Hypothalamus (tissue), 51 donors: ENCODE measurements at places on chromosomes 7 and 10.
A peak's percentile ranks its signal among the peaks of the same experiment; 100 is the strongest.

GRCh38 chr7:100641463-100641859 is at the start of gene TFR2:
TFR2 (minus strand) TSS chr7:100641552; CDS start chr7:100641509, 43 bp downstream.
- no peak for DNase-seq

DNA sequence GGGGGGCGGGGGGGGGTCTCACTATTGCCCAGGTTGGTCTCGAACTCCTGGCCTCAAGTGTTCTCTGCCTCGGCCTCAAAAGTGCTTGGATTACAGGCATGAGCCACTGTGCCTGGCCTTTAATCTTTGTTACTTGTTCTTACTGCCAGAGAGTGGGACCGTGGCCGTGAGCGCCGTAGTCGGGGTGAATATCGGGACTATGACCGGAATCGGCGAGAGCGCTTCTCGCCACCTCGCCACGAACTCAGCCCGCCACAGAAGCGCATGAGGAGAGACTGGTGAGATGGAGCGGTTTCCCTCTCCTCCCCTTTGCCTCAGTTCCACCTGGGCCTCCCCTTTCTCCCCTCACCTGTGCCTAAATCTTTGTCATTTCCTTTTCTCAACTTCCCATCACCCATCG is 6.2 kb downstream of the SRRT start:
- no peak for DNase-seq

DNA sequence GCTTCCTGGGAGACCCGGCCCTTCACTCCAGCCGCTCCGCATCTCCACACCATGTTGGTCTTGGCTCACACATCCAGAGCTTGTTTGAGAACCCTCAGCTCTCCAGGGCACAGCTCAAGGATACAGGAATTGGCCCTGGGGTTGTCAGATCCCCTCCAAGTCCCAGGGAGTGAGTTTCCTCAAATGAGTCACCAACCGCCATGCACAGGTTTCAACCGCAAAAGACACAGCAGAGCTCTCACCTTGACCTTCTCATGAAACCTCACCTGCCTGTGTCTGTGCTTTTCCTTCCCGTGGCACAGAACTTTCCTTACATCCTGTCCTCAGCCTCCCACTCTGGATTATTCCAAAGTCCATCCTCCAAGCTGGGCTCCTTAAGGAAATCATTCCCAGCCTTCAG is 20.6 kb downstream of the AZGP1 start:
- DNase-seq, result no peak

DNA sequence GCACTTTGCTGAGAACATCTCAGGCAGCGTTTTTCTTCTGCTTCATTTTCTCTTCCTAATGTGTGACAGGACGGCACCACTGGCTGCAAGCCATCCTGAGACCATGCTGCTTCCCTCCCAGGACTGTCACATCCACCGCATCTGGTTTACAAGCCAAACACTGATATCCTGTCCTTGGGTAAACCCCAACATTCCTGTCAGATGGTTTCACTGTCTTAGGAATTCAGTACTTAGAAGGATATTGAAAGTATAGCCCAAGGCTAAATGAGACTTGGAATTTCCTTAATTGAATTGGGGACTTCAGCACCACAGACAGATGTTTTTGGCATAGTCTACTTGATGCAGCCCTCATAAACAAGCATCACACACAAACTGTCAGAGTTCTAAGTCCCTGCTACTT is 74.2 kb upstream of the PLXNA4 start:
- no peak for DNase-seq

GRCh38 chr7:122618585-122619189 is 80.2 kb downstream of the RNF133 start:
- DNase-seq, result no peak

GRCh38 chr10:21700474-21700873 is 166.4 kb downstream of the MLLT10 start:
- DNase-seq, result no peak

GRCh38 chr10:72218325-72218724 is 2.2 kb upstream of the ASCC1 start:
- no peak for DNase-seq

DNA sequence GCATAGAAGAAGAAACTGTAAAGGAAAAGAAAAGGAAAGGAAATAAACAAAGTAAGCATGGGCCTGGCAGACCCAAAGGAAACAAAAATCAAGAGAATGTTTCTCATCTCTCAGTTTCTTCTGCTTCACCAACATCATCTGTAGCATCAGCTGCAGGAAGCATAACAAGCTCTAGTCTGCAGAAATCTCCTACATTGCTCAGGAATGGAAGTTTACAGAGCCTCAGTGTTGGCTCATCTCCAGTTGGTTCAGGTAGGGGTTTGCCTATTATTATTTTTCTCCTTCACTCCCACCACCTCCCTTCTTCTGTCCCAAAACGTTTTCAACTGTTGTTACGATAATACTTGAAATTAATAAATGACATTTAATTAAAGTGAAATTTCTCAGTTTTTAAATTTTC is 139.6 kb downstream of the MLLT10 start:
- no peak for DNase-seq

DNA sequence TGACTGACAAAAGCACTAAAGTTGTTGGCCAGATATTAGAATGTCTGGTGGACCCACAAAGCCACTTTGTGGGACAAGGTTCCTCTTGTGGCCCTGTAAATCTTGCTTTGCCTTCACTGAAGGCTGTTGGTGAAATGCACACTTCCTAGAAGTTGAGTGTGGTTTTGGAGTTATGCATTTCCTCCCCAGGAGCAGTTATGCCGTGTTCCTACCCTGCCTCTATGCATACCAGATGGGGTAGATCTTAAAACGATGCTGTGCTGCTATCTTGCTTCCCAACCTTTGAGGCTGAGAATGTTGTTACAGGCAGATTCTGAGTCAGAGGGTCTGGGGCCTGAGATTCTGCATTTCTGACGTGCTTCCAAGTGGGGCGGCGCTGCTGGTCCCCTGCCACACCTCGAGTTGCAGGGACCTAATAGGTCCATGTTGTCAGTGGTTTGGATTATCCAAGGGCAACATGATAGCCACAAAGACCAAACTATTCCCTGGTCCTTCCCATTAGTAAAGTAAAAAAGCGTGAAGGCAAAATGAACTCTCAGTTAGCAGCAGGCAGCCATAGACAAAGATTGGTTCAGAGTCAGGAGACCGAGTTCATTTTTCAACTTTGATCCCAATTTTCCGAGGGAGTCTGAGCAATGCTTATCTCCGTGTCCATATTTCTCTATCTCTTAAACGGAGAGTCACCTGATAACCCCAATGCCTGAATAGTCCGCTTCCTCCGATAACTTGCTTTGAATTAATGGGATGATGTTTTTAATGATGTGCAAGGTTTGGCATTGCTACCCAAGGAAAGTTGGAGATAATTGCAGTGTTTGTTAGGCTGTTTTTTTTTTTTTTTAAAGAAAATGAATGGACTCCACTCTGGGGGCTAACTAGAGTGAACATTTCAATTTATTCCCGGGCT is 55.8 kb downstream of the CDHR3 start:
- DNase-seq, result no peak

GRCh38 chr10:5416981-5417380 is 4.6 kb downstream of the NET1 start:
- DNase-seq, result no peak

- DNase-seq, result no peak
Measured at GRCh38 chr10:1374511-1375345, 318.5 kb downstream of the WDR37 start.

DNA sequence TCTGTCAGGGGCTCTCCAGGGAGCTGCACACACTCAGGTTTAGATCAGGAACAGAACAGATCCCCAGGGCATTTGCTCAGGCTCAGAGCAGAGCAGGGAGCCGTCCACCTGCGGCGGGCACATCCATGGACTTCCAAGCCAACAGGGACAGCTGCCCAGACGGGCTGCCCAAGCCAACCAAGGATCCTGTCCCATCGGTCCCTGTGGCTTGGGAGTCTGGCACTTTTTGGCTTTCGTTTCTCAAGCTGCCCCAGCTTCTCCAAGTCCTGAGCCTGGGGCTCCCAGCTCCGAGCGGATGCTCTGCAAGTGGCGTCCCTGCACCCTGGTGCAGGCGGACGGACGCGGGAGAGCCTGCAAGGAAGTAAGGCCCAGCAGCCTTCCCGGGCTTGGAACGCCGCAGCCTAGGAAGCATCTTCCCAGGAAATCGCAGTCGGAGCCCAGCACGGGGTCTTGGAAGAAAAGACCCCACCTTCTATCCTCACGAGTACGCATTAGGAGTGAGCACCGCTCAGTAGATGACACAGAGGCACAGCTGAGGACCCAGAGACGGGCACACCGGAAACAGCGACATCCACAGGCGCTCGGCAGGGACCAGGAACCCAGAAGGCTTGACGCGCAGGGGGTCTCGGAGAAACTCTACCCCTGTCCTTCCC is 6.0 kb downstream of the GPR146 start:
- DNase-seq, result peak; percentile 36

DNA sequence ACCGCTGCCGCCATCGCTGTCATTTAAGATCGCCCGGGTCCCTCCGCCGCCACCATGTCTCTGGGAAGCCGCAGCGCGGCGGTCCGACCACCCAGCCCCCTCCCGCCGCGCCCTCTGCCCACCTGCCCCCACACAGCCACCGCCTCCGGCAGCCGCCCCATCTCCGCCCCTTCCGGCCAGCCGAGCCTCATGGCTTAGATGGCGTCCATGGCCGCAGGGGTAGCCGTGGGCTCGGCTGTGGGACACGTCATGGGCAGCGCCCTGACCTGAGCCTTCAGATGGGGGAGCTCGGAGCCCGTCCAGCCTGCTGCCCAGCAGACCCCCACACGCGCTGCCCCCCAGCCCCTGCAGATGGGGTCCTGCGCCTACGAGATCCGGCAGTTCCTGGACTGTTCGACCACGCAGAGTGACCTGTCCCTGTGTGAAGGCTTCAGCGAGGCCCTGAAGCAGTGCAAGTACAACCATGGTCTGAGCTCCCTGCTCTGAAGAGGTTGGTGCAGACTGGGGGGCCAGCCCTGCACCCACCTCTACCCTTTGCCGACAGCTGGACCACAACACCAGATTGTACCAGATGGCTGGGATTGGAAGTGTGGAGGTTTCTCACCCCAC is 38.0 kb upstream of the TARP start:
- DNase-seq, result no peak

- no peak for DNase-seq
Measured at GRCh38 chr7:23075571-23075970, 30.0 kb upstream of the KLHL7 start.

- DNase-seq, result no peak
Measured at GRCh38 chr7:26265065-26265464, 26.6 kb upstream of the SNX10 start.

- DNase-seq, result no peak
Measured at GRCh38 chr7:138002828-138003189, 923 bp upstream of the CREB3L2 start.

GRCh38 chr7:131690441-131690840 is 134.0 kb upstream of the PODXL start:
- no peak for DNase-seq

- no peak for DNase-seq
Measured at GRCh38 chr7:85191383-85191782, 4.5 kb upstream of the SEMA3D start.

- DNase-seq, result no peak
Measured at GRCh38 chr7:128299109-128299607, 44.5 kb downstream of the RBM28 start.

GRCh38 chr7:79240413-79240812 is 213.1 kb downstream of the MAGI2 start:
- no peak for DNase-seq

DNA sequence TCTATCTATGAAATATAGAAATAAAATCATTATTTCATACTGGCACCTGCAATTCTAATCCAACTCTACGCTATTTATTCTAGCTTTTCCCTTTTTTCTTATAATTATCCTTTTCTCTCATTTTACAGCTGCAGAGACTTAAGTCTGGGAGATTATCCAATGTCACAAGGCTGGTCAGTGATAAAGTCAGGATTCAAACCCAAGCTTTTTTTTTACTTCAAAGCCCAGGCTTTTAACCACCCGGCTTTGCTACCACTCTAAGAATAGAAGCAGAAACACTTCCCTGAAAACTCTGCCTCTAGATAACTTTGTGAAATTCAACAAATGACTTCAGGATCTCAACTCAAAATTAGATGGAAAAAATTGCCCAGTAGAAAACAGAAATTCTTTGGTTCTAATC is 552.5 kb downstream of the IPMK start:
- no peak for DNase-seq
